ENCODE measurements at places on chromosomes 16 and 17.

DNA sequence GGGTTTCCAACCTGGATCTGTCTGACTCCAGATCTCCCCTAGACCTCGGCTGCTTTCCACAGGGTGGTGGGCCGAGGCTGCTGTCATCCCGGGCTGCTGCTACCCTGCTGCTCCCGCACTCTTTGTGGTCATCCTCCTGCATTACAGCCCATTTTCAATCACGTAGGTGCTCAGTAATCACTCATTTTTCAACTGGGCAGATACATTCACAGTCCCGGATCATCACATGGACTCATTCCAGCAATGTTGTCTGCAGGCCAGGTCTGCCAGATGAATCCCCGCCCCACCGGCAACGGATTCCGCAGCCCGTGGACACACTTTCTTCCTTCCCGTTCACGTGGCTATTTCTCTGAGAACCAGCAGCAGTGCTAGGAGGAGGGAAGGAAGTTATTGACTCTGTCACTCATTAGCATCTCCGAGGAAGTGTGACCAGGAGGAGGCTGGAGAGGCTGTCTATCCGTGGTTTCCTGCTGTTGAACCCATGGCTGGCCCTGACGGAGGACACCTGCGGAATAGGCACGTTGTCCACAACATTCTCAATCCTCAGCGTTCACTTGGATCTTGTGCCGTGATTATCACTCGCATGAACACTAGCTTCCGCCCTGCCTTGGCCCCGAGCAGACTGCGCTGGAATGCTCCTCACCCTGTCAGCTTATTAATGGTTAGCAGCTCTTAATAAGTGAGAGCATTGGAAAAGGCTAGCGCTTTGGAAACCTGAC, 14.7 kb upstream of the ZCCHC14 start:
- no peak for DNase-seq

GRCh38 chr16:81429045-81429521, 15.5 kb upstream of the CMIP start:
- no peak for DNase-seq

- no peak for DNase-seq
Observed at GRCh38 chr16:83433201-83433600, 374.6 kb upstream of the HSBP1 start.

GRCh38 chr16:72749091-72749490, 298.8 kb downstream of the ZFHX3 start:
- DNase-seq = no peak

GRCh38 chr16:63361032-63361624, 1324.9 kb upstream of the CDH8 start:
- DNase-seq = peak; percentile 6

DNA sequence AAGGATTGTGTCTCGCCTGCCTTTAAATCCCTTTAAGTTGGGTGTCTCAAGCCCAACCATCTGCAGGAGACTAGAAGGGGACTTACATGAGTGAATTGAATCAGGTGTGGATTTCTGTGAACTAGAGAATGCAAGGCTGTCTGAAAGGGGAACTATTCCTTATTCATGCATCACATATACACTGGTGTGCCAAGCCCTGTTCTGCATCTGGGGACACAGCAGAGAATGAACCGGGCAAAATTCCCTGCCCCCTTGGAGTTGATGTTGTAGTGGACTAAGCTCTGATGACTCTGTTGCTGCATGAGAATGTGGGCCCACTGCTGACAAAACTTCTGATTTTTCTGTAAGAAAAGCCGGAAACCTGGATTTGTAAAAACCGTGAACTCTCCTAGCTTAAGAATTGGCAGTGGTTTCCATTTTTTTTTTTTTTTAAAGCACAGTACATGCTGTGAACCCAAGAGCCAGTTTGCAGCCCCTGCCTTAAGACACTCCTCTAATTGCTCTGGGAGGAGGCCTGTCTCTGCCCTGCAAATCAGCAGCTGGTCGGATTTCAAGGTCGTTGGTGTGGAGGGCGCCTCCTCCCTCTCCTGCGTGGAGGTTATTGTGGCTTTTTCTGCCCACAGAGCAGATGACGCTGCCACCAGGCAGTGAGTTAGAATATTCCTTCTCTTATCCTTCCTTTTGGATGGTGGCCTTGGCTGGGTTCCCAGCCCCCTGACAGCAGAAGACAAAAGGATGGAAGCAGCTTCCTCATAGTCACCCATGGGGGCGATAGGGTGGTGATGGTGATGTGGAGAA, 131.0 kb downstream of the PRKCB start:
- no peak for DNase-seq

DNA sequence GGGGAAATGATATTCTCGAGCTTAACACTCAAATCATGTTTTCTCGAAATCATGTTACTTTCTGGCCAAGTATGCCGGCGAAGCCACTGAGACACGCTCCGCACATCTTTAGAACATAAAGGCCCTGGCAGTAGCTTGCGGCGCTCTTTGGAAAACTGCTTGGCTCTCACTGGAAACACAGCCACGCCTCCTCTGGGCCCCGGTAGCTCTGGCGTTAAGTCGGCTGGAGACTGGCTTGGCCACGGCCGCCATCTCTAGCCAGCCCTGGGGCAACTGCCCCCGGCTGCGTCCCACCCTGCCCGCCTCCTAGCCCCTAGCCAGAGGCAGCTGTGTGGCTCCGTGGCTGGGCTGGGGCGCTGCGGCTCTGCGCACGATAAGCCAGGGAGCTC, 9.2 kb upstream of the BAIAP2 start:
- DNase-seq = no peak

GRCh38 chr16:48317614-48318315, 67.4 kb downstream of the SIAH1 start:
- no peak for DNase-seq

DNA sequence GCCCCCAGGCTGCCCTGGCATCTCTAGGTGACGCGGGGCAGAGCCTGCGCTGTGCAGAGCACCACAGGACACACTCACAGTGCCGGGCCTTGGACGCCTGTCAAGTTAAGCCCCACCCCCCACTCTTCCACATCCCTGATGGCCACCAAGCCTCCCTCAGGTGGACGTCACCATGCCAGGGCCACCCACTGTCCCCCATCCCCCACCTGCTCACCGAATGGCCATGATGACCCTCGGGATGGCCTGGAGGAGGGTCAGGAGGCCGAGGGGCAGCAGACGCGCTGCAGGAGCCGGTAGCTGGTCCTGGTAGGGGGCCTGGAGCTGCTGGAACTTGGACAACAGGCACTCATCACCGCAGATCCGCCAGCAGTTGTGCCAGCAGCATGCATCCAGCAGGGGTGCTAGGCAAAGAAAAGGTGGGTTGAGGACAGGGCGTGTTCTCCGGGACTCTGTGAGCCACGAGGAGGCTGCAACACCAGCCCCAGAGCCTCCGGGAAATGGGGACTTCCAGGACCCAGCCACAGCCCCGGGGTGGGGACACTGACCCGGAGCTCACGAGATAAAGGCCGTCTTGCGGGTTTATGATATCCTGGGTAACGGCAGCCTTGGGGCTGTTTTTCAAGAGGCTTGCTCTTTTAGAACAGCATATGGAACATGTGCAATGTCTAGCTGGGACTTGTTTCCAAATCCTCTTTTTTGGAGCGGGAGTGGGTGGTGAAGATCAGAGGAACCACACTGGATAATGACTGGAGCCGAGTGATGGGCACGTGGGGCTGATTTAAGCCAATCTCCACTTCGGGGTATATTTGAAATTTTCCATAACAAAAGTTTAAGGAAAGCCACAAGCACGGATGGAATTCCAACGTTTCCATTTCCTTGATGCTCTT, 11.4 kb downstream of the C16orf95 start:
- peak; percentile 65 for DNase-seq

GRCh38 chr16:61587526-61587925, 448.7 kb downstream of the CDH8 start:
- DNase-seq = no peak

- DNase-seq = no peak
Observed at GRCh38 chr17:42078396-42079043, 19.8 kb downstream of the ZNF385C start.

DNA sequence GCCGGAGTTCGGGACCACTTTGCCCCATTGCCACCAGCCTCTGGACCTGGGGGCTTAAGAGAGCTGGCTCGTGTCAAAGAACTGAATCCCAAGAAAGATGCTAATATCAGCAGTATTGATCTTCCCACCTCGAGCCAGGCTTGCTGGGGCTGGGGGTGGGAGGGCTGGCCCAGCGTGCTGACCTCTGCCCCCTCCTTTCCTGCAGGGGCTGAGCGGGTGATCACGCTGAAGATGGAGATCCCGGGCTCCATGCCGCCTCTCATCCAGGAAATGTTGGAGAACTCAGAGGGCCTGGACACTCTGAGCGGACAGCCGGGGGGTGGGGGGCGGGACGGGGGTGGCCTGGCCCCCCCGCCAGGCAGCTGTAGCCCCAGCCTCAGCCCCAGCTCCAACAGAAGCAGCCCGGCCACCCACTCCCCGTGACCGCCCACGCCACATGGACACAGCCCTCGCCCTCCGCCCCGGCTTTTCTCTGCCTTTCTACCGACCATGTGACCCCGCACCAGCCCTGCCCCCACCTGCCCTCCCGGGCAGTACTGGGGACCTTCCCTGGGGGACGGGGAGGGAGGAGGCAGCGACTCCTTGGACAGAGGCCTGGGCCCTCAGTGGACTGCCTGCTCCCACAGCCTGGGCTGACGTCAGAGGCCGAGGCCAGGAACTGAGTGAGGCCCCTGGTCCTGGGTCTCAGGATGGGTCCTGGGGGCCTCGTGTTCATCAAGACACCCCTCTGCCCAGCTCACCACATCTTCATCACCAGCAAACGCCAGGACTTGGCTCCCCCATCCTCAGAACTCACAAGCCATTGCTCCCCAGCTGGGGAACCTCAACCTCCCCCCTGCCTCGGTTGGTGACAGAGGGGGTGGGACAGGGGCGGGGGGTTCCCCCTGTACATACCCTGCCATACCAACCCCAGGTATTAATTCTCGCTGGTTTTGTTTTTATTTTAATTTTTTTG, 8.5 kb downstream of the GJD3 start:
- DNase-seq = no peak

Measured in hematopoietic multipotent progenitor cell treated with erythropoietin and hydrocortisone succinate and interleukin-3 and kit ligand, for 17 days (in vitro differentiated cells).